ENCODE measurements at places on chromosomes 11 and 22. TPM values are rescaled to one million over a fixed set of nuclear protein-coding genes. Genes with fewer than 3 reads are reported as not detected.

The GRM5 gene
- 141 TPM for total RNA-seq

The PDGFB gene
- total RNA-seq, result 4.4 TPM

The TEX54 gene
- not detected for total RNA-seq

The PATE4 gene
- total RNA-seq, result not detected

The PKP3 gene
- total RNA-seq, result 0.74 TPM

The PATE2 gene
- total RNA-seq, result 0.25 TPM

The OR5B21 gene
- total RNA-seq, result not detected

The OR10A5 gene
- not detected for total RNA-seq

The MS4A6A gene
- total RNA-seq, result 0.98 TPM

The SYT7 gene
- total RNA-seq, result 27.5 TPM

The RFPL2 gene
- total RNA-seq, result 0.49 TPM

The ELP4 gene
- total RNA-seq, result 26.6 TPM

The CCDC87 gene
- total RNA-seq, result 0.25 TPM

The THAP7 gene
- total RNA-seq, result 17.5 TPM

The RDX gene
- 67.1 TPM for total RNA-seq

The P2RX6 gene
- 0.49 TPM for total RNA-seq

The ANKK1 gene
- total RNA-seq, result not detected

The LINC01488 gene
- not detected for total RNA-seq

The MMP27 gene
- total RNA-seq, result not detected

The SEPTIN5 gene
- total RNA-seq, result 235 TPM

The TMEM218 gene
- 19.9 TPM for total RNA-seq

The IGLL1 gene
- not detected for total RNA-seq

The TOMM22 gene
- 31.0 TPM for total RNA-seq

The OR6A2 gene
- total RNA-seq, result 0.49 TPM

The IL17RA gene
- total RNA-seq, result 0.98 TPM

The NPAS4 gene
- total RNA-seq, result 10.1 TPM

The APOBEC3F gene
- 0.49 TPM for total RNA-seq

The CLP1 gene
- total RNA-seq, result 9.8 TPM

The BAIAP2L2 gene
- total RNA-seq, result 0.25 TPM

The OR2AG2 gene
- 0.25 TPM for total RNA-seq

The OR4D5 gene
- total RNA-seq, result not detected

The GLB1L3 gene
- 0.49 TPM for total RNA-seq

The TRIM34 gene
- total RNA-seq, result 0.74 TPM

The MOGAT2 gene
- total RNA-seq, result 0.25 TPM

The APOL4 gene
- 9.3 TPM for total RNA-seq

The HBG2 gene
- total RNA-seq, result 915 TPM

The APLNR gene
- total RNA-seq, result 6.4 TPM

The ADAMTS15 gene
- total RNA-seq, result 2.5 TPM

The OR5P2 gene
- total RNA-seq, result not detected

The MFRP gene
- not detected for total RNA-seq

The CATSPER1 gene
- total RNA-seq, result not detected

The SLC25A45 gene
- 0.74 TPM for total RNA-seq

The TRPT1 gene
- total RNA-seq, result 5.4 TPM

The OR52H1 gene
- not detected for total RNA-seq

The DDIAS gene
- 2.5 TPM for total RNA-seq

The CEP164 gene
- 11.8 TPM for total RNA-seq

The KCTD17 gene
- 21.6 TPM for total RNA-seq

The PKDREJ gene
- under 0.01 TPM for total RNA-seq

The ADM gene
- total RNA-seq, result 14.5 TPM

The LRRC74B gene
- not detected for total RNA-seq

The KDM4E gene
- not detected for total RNA-seq

The GGTLC2 gene
- not detected for total RNA-seq

The CNGA4 gene
- 0.25 TPM for total RNA-seq

The CARD18 gene
- not detected for total RNA-seq

The MPEG1 gene
- total RNA-seq, result 1.7 TPM

The OR8J1 gene
- total RNA-seq, result not detected

The EMID1 gene
- 37.9 TPM for total RNA-seq

The TPBGL gene
- not detected for total RNA-seq

The SOX10 gene
- total RNA-seq, result 5.2 TPM

Measured in temporal lobe (tissue), 4 donors.